Occipital lobe (tissue), 3 donors: ENCODE measurements at places on chromosomes 12 and 14. TPM values are rescaled to one million over a fixed set of nuclear protein-coding genes. Genes with fewer than 3 reads are reported as not detected.

PXMP2 gene
- 12.2 TPM for total RNA-seq

DNA sequence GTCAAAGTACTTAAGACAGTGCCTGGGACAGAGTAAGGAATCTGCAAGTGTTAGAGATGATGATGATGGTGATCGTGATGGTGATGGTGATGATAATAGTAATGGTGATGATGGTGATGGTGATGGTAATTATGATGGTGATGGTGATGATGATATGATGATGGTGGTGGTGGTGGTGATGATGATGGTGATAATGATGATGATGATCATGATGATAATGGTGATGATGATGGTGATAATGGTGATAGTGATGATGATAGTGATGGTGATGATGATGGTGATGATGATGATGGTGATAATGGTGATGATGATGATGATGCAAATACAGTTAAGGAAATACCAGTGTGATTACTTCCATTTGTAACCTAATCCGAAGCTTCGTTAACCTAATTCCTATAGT, 5.2 kb upstream of the TMEM132C start:
- DNase-seq, result no peak

GRCh38 chr14:105999361-106000028, 473.1 kb downstream of the TMEM121 start:
- no peak for DNase-seq

DNA sequence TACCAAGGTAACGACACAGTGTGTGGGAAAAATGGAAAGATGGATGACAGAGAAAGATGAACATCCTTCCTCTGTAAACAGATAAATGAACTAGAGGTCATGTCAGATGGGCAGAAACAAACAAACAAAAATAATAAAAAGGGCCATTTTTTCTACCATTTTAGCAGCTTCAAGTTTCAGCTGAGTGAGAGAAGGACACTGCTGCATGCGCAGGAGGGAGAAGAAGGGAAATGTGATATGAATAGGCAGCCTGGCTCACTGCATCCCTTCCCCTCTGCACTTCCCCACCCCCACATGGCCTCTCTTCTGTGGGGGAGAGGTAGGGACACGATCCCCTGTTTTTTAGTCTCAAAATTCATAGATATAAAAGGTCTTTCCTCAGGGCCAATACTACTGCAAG, 492.0 kb downstream of the NELL2 start:
- no peak for DNase-seq
